ENCODE measurements at places on chromosomes 2 and 18.

DNA sequence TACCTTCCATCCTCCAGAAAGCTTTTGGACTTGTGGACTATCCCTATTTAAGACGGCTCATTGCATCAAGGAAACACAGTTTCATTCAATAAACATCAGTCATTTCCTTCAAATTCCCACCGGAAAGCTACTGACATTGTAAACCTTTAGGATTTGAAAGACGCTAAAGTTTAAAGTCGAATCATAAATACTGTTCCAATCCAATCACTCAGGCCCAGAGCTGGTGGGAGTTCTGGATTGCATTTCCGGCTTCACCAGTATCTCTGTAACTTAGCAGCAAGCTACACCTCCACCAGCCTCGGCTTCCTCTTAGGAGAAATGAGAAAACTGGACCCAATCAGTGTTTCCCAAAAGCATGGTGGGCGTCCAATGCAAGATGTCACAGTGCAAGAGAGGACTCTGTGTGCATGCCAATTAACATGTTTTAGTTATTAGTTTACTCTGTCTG lies 1.6 kb downstream of the WDFY1 start:
- no peak for DNase-seq

DNA sequence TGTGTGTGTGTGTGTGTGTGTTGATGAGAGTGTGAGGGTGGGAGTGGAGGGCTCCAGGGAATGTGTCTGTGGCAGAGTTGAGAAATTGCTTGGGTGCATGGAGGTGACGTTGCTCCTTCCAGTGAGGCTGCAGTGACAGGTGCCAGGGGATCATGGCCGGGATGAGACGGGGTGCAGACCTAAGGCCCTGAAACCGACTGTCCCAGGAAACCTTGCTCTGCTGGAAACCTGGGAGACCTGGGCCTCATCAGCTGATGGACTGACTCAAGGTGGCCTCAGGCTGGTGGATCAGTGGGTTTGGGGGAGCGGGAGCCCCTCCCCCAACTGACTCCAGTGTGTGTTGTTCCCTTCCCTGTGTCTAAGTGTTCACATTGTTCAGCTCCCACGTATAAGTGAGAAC lies 56.6 kb downstream of the INHBB start:
- DNase-seq = no peak

- no peak for DNase-seq
Observed at GRCh38 chr18:286515-287310, 18.9 kb upstream of the THOC1 start.

DNA sequence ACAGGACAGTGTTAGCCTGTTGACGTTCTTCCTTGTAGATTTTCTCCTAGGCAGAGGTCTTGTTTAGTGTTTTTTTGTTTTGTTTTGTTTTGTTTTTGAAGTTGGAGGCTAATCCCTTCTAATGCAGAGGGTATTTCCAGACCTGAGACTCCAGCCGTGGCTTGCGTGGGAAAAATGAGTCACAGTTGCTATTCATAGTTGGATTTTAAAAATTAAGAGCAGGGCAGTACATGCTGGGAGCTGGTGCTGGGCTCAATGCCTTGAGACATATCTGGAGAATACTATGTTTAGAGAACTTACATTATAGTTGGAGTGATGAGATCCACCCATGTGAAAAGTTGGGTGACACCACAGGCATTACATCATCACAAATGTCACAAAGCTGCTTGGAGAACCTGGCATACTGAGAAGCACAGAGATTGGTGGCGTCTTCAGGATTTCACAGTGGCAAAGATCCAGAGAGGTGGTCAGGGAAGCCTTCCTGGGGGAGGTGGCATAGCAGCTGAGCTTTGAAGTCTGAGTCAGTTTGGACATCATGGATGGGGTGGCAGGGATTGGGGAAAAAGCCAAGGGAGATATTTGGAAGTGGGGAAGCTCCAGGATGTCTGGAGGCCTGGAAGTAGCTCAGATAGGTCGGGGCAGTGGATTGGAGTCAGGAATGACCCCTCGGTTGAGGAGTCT lies 249.4 kb downstream of the LOXHD1 start:
- no peak for DNase-seq

DNA sequence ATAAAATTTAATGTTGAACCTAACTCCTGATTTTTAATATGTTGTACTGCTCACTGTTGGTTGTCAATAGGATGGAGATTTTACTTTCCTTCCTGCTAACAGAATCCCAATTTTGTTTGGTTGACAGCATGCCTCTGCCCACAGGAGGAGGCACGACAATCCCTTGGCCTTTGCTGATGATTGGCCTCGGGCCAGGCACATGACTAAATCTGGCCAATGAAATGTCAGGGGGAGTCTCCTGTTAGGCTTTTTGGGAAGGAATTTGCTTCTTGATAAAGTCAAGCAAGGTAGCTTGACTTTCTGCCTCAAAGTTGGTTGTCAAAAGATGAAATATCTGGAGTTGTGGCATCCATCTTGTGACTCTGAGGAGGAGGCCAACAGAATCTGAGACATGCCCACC lies 6.8 kb upstream of the TGFA start:
- no peak for DNase-seq

- no peak for DNase-seq
Observed at GRCh38 chr18:6396276-6396675, 18.4 kb downstream of the L3MBTL4 start.

DNA sequence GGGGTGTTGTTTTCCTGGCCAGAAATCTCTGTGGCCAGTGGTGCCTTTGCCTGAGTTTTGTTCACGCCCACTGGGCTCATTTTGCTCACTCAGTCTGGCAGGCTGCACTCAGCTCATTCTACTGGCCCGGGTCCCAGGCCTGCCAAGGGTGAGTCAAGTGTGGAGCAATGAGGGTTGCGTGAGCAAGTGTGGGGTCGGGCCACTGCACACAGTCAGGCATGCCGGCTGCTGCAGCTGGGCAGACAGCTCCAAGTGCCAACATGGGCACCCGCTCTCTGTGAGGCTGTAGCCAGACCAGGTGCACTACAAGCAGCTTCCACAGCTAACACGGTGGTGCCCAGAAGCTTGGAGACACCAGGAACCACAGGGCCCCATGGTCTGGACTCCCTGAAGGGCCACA lies 801.1 kb upstream of the RAB6C start:
- no peak for DNase-seq

- DNase-seq = no peak
Observed at GRCh38 chr2:42256505-42256904, 87.4 kb downstream of the EML4 start.

DNA sequence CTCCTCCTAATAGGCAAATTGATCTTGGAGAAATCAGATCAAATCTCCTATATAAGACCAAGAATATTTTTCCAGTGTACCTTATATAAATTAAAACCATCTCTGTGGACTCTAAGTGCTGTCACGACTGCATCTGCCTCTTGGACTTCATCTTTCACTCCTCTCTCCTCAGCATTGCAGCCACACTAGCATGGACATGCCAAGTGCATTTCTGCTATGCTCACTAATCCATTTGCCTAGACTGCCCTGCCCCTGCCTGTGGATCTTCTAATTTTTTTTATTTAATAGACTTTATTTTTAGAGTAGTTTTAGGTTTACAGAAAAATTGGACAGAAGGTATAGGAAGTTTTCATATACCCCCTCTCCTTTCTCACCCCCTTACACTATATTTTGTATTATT lies 146.7 kb upstream of the VWC2L start:
- DNase-seq = no peak

- DNase-seq = no peak
Observed at GRCh38 chr18:8499810-8500675, 109.2 kb upstream of the RAB12 start.

DNA sequence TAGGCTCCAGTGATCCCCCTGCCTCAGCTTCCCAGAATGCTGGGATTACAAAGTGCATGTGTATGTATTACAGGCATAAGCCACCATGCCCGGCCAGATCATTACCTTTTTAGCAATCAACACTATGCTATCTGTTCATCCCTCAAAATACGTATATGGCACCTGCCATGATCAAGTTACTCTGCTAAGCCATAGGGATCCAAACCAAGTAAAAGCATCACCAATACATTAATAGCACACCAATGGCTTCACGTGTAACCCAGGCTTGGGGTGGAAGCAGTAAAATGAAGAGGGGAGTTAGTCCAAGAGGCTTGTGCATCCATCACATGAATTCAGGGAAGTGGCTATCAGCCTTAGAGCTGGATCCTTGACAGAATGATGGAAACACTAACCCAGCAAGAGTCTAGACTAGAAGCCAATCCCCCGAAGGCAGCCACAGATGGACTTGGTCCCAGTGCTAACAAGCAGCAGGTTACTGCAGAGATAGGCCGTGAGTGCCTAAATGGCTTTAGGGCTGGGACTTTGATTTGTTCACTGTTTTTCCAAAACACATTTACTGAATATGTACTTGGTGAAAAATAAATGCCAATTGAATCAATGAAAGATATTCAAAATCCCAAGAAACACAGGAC lies 11.3 kb downstream of the HDLBP start:
- DNase-seq = no peak

DNA sequence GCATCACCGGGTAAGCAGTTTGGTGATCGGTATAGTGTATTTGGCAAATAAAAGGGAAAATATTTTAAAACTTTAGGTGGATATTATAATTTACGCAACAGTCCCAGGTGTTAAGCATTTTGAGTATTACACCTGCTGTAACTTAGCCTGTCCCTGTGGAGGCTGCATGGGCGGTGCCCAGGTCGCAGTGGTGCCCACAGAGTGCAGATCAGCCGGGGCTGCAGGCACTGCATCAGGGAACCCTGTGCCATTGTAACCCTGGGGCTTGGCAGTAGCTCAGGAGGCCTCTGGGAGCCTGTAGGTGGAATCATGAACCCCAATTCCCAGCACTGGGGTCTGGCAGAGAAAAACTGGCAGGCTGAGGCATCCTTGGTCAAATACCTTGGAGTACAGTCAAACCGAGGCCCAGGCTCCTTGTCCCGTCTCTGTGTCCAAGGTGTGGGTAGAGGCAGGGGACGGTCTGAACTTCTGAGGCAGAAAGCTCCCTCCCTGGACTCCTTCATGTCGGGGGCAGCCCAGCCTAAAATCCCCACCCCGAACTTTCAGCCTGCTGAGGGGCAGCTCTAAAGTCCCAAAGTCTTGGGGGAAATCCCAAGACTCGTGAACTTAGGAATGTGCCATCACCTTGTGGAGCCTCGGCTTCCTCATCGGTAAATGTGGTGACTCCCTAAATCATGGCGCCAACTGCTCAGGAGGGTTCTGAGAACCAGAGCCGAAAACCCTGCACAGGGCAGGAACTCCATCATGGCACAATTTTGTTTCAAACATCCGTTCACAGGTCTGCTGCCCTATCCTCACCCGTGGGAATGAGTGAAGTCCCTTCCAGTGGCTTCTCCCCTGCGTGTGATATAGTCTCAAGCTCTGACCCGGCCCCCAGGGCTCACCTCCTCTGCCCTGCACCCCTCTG lies 85.7 kb downstream of the INHBB start:
- no peak for DNase-seq

DNA sequence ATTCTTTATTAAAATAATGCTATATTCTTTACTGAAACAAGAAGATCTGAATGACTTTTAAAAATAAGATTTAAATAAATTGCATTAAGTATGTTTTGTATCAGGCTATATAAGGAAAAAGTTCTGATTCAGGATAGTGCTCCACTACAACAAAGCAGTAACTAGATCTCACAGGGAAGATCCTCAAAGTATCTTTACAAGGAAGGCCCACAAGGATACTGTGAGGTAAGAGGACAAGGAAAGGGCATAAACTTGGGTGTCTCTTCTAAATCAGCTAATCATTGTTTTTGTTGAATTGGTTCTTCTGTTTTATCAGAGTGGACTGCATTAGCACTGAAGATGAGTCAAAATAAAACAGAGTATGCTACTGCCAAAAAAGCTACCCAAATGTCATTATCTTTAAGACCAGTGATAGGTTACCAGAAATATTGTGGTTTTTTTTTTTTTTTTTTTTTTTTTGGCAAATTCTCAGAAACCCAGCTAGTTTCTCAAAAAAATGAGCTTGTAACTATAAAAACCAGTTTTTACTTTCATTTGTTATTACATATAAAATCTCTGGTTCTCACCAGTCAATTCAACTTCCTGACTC lies 160.9 kb downstream of the BAZ2B start:
- no peak for DNase-seq

DNA sequence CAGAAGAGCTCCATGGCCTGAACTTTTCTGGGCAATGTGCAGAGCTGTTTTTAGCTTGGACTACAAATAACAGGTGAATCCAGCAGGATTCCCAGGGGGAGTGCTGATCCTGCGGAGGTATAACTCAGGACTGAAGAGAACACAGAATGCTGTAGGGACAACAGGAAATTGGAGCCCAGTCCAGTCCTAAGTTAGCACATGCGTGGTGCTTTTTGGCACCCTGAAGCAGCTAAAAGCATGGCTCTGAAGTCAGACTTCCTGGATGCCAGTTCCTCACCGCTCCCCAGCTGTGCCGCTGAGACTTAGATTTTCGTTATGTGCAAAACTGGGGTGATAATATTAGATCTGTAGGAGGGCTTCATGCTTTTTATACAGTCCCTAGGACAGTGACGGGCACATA lies 58.6 kb downstream of the GALR1 start:
- DNase-seq = no peak

GRCh38 chr2:149143734-149144133 lies 105.2 kb downstream of the LYPD6B start:
- DNase-seq = no peak

DNA sequence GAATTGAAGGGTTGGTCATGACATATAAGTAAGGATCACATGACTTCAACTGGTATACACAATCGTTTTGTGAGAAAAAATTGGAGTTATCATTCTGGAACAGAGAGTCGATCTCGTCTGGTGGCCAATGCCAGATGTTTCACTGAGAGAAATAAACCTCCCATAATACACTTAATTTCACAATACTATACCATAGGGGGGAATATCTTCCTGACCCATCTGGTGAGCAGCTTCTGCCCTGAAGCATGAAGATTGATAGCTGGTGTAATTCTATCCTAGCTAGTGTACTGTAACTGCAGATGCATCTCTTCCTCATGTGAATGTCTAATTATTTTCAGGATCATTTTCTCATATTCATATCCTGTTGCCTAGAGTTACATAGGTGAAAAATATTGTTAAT lies 15.7 kb upstream of the CDH7 start:
- no peak for DNase-seq

GRCh38 chr18:31225668-31226067 lies 63.0 kb upstream of the DSC1 start:
- no peak for DNase-seq

DNA sequence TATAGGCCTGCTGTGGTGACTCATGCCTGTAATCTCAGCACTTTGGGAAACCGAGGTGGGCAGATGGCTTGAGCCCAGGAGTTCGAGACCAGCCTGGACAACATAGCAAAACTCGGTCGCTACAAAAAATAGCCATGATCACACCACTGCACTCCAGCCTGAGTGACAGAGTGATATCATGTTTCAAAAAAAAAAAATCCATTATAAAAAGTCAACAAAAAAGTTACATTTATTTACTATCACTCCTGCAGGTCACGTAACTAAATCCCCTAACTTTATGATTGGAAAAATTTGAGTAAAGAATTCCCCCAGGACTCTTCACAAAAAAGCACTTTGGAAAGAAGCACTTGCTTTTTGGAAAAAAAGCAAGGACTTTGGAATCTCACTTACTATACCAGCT lies 46.4 kb upstream of the AGPS start:
- no peak for DNase-seq

- DNase-seq = no peak
Observed at GRCh38 chr2:12928197-12928774, 211.6 kb downstream of the TRIB2 start.
